ENCODE measurements at places on chromosomes 2 and 18.

DNA sequence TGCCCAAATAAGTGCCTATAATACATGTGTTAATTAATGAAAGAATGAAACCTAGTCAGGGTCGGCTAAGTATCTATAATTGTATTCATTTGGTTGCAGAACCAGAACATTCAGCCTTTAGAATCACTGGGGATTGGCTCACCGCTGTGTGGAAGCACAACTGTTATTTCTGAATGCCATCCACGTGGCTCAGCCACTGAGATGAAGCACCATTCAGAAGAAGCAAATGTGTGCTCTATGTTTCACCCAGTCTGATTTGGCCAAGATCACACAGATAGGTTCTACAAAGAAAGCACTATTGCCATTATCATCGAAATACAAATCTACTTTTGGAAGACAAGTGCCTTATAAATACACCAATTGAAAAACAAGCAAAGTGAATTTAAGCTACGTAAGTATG is 30.6 kb upstream of the SPOPL start:
- no peak for DNase-seq

DNA sequence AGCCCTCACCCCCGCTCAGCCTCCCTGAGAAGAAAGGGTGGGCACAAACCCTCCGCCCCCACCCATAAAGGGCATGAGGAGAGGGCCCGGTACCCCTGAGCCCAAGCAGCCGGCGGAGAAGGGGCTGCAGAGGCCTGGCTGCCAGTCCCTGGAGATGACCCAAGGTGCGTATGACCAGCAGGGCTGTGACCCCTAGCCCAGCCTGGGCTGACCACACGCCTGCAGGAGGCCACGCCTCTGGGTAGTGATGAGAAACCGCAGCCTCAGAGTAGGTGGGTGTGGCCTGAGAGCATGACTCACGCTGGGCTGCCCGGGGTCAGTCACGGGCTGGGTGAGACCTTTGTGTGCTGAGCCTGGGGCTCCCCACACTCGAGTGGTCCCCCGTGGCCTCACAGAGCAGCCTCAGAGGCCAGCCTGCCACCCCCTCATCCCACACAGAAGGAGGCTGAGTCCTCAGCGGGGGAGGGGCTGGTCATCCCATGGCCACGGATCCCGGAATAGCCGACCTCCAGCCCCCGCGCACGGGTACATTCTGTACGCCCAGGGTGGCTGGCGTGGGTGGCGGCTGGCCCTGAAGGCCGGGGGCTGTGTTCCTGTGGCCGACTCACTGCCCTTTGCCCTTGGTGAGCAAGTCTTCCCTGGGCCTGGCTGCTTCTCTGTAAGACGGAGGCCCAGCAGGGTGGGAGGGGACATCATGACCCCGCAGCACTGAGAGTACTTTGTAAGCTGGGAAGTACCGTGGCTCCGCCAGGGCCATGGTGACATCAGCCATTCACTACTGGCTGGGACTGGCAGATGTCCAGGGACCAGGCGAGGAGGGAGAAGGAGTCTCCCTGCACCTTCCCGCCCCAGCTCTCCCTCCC is 110.8 kb upstream of the OTOS start:
- DNase-seq, result no peak

- no peak for DNase-seq
These were observed 43.6 kb upstream of the OTOS start for GRCh38 chr2:240183875-240184590.

GRCh38 chr2:138814123-138814898 is 34.1 kb upstream of the NXPH2 start:
- no peak for DNase-seq

- no peak for DNase-seq
These were observed 348.9 kb upstream of the SLC39A10 start for GRCh38 chr2:195308163-195308562.

DNA sequence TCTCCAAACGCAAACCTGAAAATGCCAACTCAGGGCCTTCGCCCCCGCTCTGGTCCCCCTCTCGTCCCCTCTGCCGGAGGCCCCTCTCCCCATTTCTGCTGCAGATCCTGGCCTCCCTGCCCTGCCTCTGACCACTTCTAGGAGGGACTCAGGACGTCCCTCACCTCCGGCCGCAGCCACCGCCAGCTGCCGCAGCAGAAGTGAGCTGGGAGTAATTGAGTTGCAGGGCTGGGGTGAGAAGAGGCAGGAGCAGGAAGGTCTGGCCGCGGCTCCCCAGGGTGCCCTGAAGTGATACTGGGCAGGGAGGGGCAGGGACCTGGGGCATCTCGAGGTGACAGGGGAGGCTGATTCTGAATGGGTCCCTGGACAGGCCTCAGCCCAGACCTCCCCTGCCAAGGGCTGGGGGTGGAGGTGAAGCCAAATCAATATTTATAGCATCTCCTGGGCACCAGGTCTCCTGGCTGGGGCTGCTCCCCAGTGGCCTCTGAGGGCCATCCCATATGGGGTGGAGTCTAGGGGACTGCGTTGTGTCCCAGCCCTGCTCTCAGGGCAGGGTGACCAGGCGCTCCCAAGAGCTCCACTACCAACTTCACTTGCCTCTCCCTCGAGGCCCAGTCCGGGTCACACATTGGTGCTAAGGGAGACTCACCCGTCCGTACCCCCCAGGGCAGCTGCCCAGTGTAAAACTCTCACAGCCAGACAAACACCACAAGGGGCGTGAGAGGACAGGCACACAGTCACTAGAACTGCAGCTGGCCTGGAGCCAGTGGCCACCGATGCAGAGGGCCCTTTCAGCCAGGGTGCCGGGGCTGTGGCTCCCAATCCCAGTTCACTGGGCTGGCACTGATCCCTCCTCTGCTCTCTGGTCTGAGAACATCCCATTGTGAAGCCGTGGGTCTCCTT is 33.0 kb downstream of the KCNIP3 start:
- DNase-seq, result no peak

- DNase-seq, result no peak
These were observed 34.3 kb downstream of the PXDN start for GRCh38 chr2:1709946-1710560.
